Amniotic stem cell (primary cell): ENCODE measurements at places on chromosomes 7 and 10.

- DNase-seq, result no peak
Measured at GRCh38 chr10:111030042-111030750, 46.6 kb upstream of the ADRA2A start.

- no peak for DNase-seq
Measured at GRCh38 chr10:86970162-86970981, 2.1 kb downstream of the ADIRF start.

- peak; percentile 38 for DNase-seq
Measured at GRCh38 chr7:78301407-78301806, 502.8 kb downstream of the PHTF2 start.

GRCh38 chr7:157651366-157652160, 314.8 kb downstream of the DNAJB6 start:
- DNase-seq, result no peak

DNA sequence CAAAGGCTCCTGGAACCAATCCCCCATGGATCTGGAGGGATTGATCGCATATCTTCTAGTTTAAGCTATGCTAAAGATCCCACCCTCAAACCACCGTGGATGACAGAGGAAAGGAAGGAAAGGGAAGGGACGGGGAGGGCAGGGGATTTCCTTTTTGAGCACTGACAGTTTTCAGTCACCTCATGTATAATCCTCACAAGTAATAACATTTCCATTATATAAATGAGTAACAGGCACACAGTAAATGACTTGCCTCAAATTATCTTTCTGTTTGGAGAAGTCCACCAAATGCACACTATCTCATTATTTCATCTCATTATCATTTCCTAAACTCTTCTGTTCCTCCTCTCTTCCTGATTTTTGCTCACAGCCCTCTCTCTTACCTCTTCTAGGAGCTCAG, 127.1 kb upstream of the AOAH start:
- DNase-seq, result no peak
